ENCODE measurements at places on chromosomes 4 and X.

DNA sequence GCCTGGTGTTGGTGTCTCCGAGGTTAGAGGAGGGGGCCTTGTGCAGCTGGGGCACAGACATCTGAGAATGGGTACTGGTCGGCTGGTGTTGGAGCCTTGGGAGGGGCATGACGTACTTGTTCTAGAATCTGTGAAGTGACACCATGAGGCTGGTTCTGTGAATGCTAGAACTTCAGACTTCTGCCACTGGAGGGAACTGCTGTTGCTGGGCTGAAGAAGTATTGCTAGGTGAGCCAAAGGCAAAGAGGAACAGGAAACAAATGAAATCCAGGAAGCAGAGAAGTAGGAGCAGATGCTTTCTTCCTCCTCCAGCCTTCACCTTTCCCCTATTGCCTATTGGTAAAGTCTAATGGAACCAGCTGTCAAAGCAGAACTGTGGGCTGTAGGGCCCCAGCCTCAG lies 120.9 kb upstream of the DDIT4L start:
- no peak for DNase-seq

DNA sequence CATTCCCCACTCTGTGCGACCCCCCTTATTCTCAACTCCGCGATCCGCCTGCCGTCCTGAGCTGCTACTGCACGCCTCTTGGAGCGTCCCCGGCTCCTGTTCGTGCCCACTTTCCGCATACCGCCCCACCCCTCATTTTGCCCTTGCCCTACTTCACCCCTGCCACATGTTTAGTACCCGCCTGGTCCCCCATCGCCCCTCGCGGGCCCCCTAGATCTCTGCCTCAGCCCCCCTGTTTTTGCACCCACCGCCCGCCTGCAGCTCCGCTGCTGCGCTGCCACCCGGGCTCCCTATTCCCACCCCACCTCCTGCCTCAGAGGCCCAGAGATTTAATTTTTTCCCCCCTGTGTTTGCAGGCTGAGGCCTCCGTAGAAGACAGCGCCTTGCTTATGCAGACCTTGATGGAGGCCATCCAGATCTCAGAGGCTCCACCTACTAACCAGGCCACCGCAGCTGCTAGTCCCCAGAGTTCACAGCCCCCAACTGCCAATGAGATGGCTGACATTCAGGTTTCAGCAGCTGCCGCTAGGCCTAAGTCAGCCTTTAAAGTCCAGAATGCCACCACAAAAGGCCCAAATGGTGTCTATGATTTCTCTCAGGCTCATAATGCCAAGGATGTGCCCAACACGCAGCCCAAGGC lies 1.4 kb downstream of the MAGED1 start:
- DNase-seq = no peak

- peak; percentile 24 for DNase-seq
These were observed 292.9 kb downstream of the IL1RAPL1 start for GRCh38 chrX:28880136-28880535.

GRCh38 chr4:14856062-14856933 lies 146.0 kb upstream of the CPEB2 start:
- DNase-seq = peak; percentile 96

DNA sequence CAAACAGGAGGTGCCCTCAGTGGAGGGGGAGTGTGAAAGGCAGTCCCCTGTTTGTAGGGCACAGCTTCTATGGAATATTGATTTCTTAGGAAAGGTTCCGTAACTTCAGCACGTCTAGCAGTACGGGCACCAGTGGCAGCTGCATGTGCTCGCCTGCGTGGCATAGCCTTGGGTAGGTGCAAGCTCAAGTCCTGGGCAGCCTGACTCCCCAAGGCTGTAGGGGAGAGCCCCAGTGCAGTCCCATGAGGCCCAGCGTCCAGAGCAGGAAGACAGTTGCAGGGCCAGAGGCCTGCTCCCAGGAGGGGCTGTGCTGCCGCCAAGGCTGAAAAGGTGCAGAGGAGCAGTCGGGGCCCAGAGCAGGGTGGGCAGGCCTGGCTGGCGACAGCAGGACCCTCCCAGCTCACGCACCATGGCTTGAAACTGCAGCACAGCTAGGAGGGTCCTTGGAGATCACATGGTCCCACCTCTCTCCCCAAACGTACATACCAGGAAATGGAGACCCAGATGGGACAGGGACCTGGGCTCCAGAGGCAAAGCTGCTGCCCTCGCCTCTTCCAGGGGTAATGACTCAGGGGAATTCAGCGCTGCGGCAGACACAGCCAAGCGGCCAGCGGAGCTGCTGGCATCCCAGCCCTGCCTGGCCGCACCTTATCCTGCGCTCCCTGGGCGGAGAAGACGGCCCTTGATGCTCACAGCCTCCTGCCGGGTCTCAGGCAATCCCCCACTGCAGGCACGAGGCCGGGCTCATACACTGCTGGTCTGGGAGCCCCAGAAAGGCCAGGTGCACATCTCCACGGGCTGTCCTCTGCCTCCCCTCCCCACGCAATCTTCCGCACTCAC lies 6.0 kb upstream of the DUSP9 start:
- no peak for DNase-seq

- DNase-seq = no peak
These were observed 43.4 kb downstream of the TXK start for GRCh38 chr4:48090621-48091020.

DNA sequence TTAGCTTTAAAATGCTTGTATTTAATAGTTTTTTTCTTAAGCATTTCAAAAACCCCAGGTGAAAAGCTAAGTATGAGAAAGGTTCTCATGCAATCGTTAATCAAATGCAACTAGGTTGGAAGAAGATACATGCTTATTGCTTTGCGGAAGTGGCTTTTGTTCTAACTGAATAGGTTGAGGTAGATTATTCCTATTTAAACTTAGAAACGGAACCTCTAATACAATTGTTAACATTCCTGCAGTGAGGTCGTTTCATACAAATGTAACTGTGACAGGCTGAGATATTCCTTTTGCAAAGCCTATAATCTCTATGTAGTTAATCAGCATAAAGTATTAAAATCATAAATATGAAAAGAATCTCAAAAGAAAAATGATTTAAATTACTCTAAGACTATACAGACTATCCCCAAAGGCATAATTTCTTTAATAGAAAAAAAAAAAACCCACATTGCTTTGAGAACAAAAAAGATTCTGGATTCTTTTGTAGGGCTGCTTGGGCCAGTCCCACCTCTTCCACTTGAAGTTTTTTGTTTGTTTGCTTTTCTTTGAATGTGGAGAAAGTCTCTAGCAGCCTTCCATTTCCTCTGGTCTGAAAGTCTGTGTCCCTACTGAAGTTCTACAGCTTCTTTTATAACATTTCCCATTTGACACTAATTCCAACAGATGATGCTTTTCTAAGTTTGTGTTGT lies 25.6 kb upstream of the SORBS2 start:
- DNase-seq = no peak

- peak; percentile 36 for DNase-seq
These were observed 119.5 kb upstream of the LIMCH1 start for GRCh38 chr4:41418444-41418843.

DNA sequence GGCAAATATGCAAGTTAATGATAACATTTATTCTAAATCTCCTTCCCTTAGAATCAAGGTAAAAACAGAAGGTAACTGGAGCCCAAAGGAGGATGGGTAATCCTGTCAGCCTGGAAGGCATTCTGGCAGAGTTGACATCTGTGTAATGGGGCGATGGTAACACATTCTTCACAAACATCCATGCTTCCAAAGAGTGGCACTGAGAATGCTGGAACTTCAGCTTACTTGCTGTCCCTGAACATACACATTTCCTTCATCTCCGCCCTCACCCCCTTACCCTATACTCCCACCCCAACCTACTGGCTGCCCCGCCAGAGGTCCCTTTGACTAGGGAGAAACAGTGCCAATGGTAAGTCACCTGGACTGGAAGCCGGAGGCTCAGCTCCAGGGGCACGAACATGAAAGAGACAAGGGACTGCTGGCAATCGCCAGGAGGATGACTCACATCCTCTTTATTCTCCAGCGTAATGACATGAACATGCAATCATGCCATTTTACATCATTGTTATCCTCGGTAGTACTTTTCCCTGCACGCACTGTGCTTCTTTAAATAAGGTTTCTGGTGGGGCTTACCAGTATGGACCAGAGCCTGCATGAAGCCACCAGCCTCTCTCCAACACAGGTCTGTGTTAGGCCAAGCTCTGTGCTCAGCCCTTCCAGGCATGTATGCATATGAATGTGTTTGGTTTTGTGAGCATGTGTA lies 694.2 kb upstream of the TENM3 start:
- DNase-seq = peak; percentile 67

DNA sequence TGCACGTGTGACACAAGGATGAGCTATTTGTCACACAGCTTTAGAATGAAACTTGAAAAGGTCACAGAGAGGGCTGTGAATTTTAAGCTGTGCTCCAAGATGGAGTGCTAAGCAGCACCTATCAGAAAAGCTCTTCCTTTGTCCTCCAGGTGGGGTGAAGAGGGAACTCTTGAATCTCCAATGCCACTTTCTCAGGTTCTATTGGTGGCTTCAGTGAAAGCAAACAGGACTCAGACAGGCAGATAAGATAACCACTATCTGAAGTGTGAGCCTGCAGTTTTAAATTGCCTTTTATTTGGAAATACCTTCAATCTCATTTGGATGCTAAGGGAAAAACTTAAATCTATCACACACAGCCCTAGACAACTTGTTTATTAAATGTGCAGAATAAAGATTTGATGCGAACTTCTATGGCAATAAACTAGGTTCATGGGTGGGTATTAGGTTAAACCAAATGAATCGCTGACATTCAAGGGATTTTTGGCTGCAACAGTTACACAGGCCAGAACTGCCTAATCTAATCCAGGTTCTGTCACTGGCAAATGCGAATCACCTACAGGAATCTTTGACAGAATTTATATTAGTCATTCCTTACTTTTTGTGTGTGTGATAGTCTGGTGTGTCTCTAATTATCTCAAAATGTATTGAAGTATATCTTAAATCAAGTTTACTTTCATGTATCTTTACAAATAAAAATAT lies 13.6 kb upstream of the PDGFRA start:
- no peak for DNase-seq

- no peak for DNase-seq
These were observed 35.0 kb downstream of the CLCN3 start for GRCh38 chr4:169655401-169655800.

- no peak for DNase-seq
These were observed 63.4 kb downstream of the NUDT10 start for GRCh38 chrX:51395810-51396728.

DNA sequence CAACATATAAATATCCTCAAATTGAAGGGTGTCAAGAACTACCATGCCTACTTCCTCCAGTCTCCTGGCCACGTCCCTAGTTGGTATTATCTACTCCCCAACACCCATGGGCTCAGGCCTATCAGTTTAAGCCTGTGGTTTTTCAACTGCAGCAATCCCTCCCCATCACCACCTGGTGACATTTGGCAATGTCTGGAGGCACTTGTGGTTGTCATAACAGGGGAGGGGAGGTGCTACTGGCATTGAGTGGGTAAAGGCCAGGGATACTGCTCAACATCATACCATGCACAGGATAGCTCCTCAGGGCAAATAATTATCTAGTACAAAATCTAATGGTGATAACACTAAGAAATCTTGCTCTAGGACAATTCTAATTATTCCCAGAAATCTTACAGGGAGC lies 95.3 kb downstream of the COMMD8 start:
- DNase-seq = no peak
